ENCODE measurements at places on chromosomes 5 and 9.
A peak's percentile ranks its signal among the peaks of the same experiment; 100 is the strongest.

DNA sequence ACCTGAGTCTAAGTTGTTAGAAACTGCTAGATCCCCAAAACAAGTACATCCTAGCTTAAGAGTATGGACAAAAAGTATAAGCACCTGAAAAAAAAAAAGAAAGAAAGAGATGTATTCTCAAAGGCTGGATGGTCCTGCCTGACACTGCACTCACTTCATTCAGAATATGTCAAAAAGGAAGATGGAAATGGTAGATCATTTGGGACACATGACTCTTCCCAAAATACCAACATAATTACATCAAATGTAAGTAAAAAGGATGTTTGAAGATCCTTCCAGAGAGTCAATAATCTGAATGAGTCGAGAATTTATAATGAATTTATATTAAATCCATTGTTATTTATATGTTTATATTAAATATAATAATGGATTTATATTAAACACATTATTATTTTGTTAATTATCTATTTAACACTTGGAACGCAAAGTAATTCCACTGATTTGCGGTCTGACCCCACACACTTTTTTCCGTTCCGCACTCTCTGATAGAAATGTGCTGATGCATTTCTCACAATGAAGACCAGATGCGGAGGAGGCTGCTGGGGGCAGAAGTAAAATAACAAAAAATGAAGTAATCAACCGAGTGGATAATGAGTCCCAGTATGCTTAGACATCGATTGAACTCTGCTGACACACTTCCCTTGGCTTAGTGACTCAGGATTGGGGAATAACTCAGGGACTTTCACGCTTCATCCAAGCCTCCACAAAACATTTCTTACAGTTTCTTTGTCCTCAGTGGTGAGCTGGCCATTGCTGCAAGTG, 201.2 kb downstream of the ADAMTS12 start:
- no peak for DNase-seq

GRCh38 chr5:133738271-133738670, 125.9 kb upstream of the FSTL4 start:
- no peak for DNase-seq

- no peak for DNase-seq
Measured at GRCh38 chr5:5588887-5589826, 166.7 kb downstream of the ICE1 start.

GRCh38 chr9:2704504-2704903, 12.8 kb upstream of the KCNV2 start:
- DNase-seq = no peak

DNA sequence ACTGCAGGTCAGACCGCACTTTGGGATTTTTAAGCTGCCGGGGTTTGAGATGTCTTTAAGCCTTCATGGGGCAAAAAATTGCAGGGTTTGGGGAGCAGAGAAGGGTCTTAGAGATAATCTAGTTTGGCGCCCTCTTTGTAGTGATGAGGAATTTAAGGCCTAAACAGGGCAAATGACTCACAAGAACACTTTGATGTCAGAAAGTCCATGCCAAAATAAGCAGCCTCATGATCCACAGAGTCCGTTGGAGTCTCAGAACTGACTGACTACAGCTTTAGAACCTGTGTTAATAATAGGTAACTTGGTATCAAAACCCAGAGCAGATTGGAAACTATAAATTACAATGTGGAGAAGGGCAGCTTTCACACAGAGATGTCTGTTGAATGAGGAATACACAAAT, 35.9 kb upstream of the PTGS1 start:
- DNase-seq = no peak

- DNase-seq = no peak
Measured at GRCh38 chr5:117318528-117318927, 743.9 kb upstream of the SEMA6A start.

GRCh38 chr5:74063821-74064220, 437.8 kb downstream of the ARHGEF28 start:
- no peak for DNase-seq

DNA sequence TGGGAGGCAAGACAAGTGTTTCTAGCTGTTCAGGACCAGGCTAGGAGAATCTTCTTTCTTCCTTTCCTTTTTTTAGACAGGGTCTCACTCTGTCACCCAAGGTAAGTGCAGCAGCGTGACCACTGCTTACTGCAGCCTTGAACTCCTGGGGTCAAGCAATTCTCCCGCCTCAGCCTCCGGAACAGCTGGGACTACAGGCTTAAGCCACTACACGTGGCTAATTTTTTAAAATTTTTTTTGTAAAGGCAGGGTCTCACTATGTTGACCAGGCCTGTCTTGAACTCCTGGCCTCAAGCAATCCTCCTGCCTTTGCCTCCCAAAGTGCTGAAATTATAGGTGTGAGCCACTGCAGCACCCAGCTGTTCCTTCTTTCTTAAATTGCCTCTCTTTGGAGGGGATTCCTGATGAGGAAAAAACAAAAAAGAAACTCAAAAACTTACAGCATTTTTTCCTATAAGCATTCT, 53.1 kb downstream of the LHFPL2 start:
- DNase-seq = no peak

DNA sequence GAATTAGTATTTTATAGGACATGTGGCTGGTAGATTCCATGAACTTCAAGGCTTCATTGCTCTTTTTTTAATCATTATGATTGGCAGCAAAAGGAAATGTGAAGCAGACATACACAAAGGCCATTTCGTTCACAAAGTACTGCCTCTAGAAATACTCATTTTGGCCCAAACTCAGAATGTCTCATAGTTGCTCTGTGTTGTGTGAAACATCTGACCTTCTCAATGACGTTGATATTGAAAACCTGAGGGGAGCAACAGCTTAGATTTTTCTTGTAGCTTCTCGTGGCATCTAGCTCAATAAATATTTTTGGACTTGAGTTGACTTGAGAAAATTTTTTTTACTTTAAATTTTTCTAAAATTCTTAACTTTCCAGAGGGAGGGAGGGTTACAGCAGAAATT, 12.4 kb downstream of the KCNV2 start:
- DNase-seq = no peak

GRCh38 chr5:73375949-73376348, 72.6 kb downstream of the FOXD1 start:
- DNase-seq = no peak

GRCh38 chr9:99352826-99353225, 130.7 kb downstream of the SEC61B start:
- no peak for DNase-seq

DNA sequence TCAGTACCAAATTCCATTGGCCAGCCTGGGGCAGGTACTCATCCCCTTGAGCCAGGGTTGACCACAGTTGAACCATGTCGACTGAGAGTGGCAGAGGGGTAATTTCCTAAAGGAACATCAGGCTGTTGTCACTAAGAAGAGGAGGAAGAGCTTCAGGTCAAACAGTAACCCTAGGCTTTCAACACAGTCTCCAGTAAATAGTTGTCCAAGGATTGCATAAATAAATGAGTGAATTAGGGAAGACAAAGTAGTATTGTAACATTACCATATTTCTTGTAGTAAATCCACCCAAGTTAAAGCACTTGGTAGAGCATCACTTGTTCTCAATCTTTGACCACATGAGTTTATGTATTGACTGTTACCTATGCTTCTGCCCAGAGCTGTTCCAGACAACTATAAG, 7.4 kb downstream of the PSAT1 start:
- no peak for DNase-seq

DNA sequence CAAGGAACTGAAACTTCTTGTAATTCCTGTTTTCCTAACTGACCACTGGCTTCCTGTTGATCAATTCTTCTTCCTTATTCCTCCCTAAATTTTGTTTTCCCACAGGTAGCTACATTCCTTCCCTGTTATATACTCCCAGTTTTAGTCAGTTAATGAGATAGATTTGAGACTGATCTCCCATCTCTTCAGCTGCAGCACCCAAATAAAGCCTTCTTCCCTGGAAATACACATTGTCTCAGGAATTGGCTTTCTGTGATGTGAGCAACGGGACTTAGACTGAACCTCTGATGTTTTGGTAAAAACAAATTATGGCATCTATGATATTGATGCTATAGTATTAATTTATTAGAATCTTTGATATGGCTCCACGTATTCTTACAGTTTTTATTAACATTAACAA, 617.3 kb upstream of the ST8SIA4 start:
- DNase-seq = no peak

DNA sequence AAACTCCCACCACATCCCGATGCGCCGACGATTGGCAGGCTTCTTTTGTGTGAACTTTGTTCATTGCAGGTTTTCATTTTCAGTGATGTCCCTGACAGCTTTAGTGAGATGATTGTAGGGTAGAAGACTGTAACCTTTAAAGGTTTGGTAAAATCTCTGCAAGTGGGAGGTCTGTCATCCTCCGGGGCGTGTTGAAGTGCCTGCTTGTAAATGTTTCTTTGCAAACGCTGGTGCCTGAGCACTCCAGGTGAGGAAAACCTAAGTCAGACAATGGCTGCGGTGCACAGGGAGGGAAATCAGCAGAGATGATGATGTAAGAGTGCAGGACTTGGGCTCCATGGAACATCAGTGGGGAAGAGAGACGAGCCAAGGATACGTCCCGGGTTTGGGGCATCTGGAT, 228.1 kb downstream of the DRD1 start:
- DNase-seq = no peak

- DNase-seq = no peak
Measured at GRCh38 chr5:1298723-1299510, 4.0 kb upstream of the TERT start.

DNA sequence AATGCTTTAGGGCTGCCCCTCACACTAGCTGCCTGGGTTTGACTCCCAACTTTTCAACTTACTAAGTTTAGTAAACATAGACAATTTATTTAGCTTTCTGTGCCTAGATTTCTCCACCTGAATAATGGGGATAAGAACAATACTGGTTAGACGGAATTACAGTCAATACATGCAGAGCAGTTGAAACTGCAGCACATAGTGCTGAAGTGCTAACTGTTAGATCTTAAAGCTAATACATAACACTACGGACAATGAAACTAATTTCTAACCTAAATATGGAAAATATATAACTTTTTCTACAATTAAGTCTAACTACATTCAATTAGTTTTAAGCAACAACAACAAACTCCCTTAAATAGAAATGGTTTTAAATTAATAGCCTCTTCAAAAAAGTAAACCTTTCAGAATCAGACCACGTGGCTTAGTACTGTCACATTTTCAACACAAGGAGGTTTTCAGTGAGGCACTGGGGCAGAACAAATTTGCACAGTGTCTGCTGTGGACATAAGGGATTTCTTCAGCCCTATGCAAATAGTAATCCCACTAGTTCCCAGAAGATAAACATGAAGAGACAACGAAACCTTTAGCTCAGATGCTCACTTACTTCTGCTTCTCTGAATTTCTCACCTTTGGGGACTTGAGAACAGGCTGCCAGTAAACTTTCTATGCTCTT, 293.4 kb downstream of the EDIL3 start:
- no peak for DNase-seq

DNA sequence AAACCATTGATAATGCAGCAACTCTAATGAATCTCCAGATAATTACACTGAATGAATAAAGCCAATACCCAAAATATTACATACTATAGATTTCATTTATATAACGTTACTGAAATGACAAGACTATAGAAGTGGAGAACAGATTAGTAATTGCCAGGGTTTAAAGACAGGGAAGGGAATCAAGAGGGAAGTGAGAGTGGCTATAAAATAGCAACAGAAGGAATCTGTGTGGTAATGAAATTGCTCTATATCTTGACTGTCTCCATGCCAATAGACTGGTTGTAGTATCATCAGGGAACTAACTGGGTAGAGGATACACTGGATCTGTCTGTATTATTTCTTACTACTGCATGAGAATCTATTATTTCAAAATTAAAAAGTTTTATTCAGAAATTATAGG, 396.5 kb upstream of the RPS23 start:
- no peak for DNase-seq

DNA sequence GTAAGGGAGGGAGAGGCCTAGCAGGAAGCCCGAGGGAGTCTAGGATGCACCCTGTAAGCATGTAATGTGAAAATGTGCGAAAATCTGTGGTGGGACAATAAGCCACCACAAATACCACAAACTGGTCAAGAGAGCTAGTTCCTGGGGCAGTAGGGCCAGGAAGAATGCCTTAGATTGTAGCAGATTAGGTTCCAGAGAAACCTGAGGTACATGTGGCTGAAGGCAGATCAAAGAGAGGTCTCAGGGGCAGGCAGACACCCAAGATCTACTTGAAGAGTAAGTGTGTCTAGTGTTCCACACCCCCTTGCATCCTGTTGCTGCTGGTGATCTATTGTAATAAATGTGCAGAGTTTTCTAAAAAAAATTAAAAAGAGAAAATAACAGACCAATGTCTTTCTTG, 1677.3 kb upstream of the CDH6 start:
- DNase-seq = no peak

DNA sequence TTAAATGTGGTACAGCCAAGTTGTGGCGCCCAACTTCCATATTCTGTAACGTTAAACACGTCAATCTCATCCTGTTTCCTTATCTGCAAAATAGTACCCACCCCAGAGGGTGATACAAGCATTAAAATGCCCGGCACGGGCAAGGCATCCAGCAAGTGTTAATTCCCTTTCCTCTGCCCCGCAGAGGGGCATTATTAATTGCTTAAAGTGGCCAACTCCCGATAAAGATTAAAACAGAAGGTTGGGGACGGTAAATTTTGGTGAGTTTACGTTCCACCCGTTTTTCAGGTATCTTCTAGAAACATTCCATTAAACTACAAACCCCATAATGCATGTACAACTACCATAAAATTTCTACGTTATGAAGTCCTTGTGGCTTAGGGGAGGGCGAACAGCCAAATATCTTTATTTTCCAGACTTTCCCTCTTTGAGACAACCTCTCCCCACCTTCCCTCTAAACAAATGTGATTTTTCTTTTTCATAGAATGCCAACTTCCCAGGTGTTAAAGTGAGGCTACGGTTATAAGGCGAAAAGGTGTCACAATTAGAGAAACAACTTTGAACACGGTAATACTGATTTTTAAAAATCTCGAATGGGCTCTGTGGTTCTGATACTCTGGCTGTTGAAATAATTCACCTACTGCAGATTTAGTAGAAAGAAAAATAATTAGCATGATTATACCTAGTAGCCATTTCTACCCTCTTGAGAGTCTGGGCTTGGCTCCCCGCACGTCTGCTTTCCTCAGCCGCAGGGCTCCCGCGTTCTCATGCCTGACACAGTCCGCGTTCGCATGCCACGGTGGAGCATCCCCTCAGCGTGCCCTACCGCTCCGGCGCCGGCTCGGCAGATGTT, 1.2 kb upstream of the GPBP1 start:
- peak; percentile 56 for DNase-seq

DNA sequence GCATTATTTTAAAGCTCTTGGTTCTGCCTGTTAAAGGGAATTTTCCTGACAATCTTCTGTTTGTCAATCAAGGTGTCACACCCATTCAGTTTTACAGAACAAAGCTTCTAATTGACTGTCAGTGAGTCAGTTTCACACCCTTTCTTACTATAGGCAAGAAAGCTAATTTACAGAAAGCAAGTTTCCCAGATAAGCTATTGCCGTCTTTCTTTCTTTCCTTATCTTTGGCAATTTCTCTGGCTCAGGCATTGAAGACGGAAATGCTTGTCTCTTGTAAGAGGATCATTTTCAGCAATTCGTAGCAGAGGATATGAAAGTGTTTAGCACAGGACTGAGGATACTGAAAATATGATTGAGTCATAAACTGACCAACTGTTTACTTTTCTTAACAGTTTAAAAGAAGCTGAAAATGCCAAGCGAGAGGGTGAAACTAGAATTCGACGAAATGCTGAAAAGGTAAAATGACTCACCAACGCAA, 27.0 kb downstream of the SPINK5 start:
- DNase-seq = no peak

- DNase-seq = no peak
Measured at GRCh38 chr9:35859310-35859989, 10.8 kb downstream of the OR13J1 start.

All from OCI-LY7 (cell line).